Activated CD4-positive, alpha-beta T cell treated with anti-CD3 and anti-CD28 coated beads, Interleukin-2, amount 10 ng/mL, durations not matched to agents 7 days and 5 days (primary cell): ENCODE measurements at places on chromosomes 1 and 21.

DNA sequence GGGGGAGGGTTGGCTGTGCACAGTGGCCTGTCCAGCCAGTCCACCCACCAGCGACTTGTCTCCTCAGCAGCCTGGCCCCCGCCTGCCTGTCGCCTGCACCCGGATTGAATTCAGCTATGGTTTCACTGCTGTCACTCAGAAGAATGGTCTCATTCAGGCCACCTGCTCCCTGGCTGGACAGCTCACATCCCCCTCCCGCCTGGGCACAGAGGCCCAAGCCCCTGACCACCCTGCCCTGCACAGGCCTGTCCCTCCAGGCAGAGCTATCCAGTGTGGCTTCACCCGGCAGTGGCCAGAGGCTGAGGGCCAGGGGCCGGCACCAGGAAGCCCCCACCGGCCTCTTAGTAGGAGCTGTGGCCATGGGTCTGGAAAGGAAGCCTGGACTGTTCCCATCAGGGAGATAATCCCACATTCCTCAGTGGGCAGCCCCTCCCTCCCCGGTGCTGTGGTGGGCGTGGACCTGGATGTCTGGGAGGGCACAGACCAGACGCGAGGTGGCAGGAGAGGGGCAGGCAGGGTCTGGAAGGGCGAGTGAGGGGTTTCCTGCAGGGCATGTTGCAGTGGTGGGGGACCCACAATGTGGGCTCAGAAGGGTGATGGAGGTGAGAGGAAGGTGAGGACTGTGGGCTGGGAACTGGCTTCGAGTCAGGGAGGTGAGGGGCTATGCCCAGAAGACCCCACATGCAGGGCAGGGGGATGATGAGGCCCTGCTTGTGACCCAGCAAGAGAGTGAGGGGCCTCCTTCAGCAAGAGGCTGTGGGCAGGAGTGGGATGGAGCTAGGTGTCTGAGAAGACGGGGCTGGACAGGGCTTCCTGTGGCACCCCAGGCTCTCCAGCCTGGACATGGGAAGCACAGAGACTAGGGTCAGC is 30.4 kb downstream of the WNT9A start:
- DNase-seq = no peak

GRCh38 chr1:92306020-92306419 is 7.2 kb downstream of the RPAP2 start:
- DNase-seq = no peak

- no peak for DNase-seq
Observed at GRCh38 chr1:90591970-90592356, 125.1 kb downstream of the BARHL2 start.

- no peak for DNase-seq
Observed at GRCh38 chr21:17527711-17528110, 14.9 kb downstream of the CXADR start.

DNA sequence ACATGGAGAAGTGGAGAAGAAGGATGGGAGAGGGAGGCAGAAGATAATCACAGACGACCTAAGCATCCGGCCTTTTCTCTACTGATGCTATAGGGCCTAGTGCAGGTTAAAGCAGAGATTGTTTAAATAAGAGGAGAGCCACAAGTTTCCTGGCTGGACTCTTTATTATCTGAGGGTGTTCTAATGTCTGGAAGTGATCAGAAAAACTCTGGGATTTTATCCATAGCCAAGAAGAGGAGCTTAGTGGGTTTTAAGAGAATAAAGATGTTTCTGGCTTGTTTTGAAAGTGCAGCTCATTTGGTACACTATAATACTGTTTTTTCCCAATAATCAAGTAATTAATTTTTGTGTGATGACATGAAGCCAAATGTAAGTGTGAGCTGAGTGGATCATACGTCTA is 419.0 kb downstream of the PTBP2 start:
- no peak for DNase-seq

GRCh38 chr1:246728311-246728710 is 4.1 kb downstream of the SCCPDH start:
- no peak for DNase-seq

DNA sequence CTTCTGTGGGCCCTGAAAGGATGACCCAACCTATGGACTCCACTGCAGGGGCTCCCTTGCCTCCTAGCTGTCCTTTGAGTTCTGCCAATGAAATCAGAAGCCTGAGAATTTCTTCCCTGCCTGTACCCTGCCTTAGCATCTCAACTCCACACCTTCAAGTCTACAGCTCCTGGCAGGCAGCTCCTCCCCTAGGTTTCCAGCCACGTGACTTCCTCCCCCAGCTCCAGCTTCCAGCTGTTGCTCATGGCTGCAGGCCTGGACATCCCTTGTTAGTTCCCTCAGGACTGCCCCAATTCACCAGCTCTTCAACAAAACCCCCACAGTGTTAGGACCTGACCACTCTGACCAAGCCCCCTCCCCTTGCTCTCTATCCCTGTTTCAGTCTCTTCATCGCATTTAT is 2.4 kb downstream of the RCAN1 start:
- no peak for DNase-seq

- DNase-seq = peak; percentile 7
Observed at GRCh38 chr1:53878492-53879105, 11.0 kb downstream of the YIPF1 start.

DNA sequence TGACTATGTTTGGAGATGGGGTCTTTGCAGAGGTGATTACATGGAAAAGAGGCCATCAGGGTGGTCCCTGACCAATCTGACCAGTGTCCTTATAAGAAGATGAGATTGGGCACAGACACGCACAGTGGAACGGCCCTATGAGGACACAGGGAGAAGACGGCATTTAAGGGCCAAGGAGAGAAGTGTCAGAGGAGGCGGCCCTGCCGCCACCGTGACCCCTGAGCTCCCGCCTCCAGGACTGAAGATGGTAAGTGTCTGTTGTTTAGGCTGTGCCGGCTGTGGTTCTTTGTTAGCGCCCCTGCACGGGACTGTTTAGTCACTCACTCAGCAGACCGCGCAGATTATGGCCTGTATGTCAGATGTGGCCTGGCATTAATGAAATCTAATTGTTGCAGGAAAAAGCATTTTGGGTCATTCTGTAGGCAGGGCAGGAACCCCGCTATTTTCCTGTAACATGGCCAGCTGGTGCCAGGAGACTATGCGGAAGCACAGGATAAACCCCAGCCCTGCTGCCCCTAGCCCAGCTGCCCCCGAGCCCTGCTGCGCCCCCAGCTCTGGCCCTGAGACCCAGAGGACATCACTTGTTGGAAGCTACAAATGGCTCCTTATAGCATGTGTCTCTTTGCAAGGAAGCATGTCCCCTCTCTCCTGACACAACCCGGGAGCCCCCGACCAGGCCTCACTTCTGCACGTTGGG is 53.7 kb upstream of the RIPK4 start:
- DNase-seq = no peak

DNA sequence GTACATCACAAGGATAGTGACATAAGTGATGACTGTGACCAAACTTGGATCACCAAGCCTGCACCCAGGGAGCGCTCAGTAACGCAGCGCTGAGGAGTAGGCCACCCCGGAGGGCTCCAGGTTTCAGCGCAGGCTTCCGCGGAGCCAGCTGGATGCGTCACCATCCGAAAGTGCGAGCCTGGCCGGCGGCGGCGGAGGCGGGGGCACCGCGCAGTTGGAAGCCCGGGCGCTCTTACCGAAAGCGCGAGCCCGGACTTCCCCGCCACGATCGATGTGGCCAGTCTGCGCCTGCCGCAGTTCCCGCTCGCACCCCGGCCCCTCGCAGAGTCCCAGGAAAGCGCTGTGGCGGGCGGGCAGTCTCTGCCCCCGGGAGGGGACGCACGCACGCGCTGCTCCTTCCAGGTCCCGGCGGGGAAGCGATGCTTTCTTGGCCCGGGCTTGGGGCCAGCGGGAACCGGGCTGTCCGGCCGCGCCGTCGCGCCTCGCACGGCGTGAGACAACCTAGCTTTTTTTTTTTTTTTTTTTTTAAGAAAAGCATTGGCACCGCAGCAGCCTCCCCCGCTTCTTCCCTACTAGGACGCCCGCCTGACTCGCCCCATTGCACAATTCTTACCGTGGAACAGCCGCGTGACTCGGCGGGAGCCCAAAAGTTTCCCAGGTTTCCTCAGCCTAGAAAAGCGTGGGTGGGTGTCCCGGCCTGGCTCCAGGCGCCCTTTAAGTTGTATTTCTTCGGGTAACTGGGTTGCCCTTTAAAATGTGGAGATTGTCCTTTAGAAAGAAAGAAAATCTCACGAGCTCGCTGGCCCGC is 36.4 kb upstream of the JAK1 start:
- peak; percentile 56 for DNase-seq

DNA sequence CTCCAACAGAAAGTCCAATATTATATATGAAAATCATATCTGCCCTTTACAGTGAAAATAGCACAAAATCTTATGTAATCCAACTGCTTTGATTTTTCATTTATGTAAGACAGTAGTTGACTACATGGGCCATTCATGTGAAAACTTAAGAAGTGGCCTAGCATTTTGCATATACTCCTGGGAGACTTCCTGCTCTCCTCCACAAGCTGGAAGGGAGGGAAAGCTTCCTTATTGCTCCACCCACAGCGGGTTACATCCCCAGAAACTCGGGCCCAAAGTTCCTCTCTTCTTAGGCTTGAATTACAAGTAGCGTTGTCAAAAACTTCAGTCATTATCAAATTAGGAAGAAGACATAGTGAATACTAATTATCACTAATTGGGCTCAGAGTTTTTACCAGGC is 29.2 kb downstream of the FYB2 start:
- DNase-seq = no peak

DNA sequence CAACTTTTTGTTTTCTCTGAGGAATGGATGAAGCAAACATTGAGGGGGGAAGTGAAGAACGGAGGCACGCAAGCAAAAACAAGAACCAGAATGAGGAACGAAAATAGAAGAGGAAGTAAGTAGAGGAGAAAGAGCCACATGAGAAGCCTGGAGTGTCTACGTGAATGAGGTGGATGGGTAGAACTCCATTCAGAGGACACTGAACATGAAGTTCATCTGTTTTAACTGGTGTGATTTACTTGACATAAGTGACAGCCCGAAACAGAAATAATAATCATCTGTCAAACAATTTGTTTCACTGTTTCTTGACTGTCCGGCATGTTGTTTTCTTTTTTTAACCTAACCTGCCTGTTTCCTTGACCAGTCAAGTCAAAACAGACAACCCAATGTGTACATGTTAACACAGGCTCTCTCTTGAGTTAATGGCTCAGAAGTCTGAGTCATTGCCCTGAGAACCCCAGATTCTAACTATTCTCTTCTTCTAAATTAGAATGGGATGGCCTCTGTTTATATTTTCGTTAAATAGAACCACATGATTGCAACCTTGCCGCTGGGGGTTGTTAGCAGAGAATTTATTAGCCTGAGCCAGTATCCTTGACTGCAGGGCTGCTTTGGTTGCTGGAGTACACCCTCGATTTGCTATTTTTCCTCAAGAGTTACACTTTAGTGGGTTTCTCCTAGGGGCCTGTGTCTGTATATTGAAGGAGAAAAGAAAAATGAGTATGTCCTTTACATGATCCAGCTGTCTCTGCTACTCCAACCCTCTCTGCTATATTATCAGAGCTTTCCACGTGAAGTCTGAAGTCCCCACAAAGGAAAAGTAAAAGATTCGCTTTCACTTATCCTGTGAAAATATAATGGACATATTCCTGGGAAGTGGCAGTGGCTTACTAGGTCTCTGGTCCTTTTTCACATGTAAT is 151.7 kb downstream of the ZC3H11B start:
- DNase-seq = no peak

GRCh38 chr1:234499943-234500245 is 20.9 kb upstream of the TARBP1 start:
- no peak for DNase-seq

- DNase-seq = no peak
Observed at GRCh38 chr1:222286011-222286410, 261.9 kb downstream of the HHIPL2 start.

DNA sequence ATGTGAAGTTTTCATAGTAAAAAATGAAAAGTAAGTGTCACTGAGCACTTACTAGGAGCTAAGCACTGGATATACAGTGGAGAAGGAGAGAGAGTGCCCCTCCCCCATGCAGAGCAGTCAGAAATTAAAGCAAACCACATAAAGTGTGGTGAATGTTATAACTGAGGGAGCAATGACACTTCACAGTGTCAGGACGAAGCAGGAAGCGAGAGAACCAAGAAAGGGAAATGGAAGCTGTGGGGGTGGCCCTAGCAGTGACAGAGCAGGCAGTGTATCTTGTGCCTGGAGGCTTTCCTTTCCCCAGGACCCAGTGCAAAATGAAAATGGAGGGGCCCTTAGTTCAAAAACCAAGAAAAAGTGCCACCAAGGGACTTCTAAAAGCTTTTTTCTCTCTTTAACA is 21.5 kb upstream of the RCAN3 start:
- DNase-seq = peak; percentile 76

- DNase-seq = no peak
Observed at GRCh38 chr1:153680120-153680403, 1.6 kb downstream of the NPR1 start.
